Left renal cortex interstitium (tissue), 4 donors: ENCODE measurements at places on chromosomes 7 and 10. TPM values are rescaled to one million over a fixed set of nuclear protein-coding genes. Genes with fewer than 3 reads are reported as not detected.

GRCh38 chr10:33901166-33901565 is 566.7 kb upstream of the NRP1 start:
- no peak for DNase-seq

DNA sequence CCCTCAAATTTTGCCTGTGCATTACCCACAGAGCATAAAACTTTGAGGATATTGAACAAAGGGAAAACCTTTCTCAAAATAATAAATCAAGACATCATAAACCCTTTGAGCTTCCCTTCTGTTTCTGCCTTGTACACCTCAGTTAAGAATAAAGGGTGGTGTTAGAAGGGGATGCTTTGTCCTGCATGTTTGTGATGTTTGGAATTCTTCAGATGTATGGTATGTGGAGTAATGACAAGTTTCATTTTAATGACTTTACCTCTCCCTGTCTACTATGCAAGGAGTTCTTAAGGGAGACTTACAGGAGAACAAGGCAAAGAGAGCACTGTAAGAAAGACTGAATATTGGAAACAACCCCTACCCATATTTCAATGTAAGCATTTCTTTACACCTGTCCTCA is 99.2 kb downstream of the HECW1 start:
- no peak for DNase-seq

GRCh38 chr10:127836176-127836575 is 56.6 kb downstream of the CLRN3 start:
- no peak for DNase-seq

DNA sequence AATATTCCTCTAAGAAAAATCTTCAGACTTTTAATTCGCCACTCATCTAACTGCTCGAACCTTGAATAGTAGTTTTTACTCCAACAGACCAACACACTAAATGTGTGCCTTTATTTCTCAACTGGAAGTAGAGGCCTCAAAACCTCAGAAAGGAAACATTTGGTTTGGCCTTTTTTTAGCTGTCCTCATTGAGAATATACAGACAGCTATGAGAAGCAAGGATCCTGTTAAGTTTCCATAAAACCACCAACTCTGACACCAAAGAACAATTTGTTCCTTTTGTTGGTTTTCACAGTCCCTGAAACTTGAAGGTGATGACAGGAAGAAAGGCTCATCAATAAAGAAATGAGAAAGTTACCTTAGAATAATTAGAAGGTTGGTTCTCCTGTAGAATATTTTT is 199.2 kb upstream of the MEOX2 start:
- DNase-seq = no peak

- DNase-seq = no peak
Measured at GRCh38 chr7:111743244-111743847, 181.1 kb upstream of the IMMP2L start.

- DNase-seq = no peak
Measured at GRCh38 chr7:107854454-107854853, 36.5 kb upstream of the DLD start.

DNA sequence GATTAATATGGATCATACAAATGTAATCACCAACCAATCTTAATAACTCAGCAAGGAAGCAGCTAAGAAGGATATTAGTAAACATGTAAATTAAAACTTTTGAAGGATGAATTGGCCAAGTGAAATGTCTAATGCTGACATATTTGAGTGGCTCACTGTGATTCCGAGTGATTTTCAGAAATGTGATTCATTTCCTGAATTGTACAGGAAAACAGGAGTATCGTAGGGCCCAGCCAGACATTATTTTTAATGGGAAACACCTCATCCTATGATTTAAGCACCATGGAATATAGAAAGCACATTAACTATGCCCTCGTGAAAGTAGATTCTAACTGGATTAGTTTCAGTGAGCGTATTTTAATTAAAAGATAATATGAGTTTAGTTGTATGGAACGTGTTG is 82.3 kb downstream of the LHFPL3 start:
- DNase-seq = no peak

GRCh38 chr7:99036546-99037111 is 107.3 kb downstream of the SMURF1 start:
- no peak for DNase-seq

DNA sequence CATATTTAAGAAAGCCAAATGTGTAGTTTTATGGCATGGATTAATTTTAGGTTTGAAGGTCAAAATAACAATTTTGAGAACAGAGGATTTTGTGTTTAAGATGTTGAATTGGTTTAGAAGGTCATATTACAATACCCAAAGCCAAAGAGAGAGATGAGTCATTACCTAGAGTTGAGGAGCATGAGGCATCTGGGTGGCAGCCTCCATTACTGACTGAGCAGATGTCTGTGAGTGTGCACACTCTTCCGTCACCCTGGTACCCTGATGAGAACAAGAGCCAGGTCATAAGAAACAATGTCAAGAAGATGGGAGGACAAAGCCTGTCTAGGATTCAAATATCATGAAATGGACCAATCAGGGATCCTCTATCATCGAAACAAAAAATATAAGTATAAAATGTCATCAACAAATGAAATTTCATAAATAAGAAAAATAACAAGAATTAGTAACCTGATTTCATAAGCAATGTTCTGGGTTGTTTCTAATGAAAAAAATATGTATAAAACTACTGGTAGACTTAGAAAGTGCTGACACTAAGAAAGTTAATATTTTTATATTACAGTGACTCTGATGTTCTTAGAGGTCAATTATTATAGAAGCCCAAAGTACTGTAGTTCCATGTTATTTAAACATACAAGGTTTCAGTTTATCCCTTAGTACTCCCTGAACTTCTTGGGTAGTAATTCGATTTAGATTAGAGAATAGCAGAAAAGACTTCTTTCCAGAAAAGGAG is 20.0 kb downstream of the CUBN start:
- no peak for DNase-seq

GRCh38 chr10:71799608-71800453 is 26.5 kb upstream of the VSIR start:
- no peak for DNase-seq

- no peak for DNase-seq
Measured at GRCh38 chr7:110386006-110386405, 704.9 kb upstream of the LRRN3 start.

DNA sequence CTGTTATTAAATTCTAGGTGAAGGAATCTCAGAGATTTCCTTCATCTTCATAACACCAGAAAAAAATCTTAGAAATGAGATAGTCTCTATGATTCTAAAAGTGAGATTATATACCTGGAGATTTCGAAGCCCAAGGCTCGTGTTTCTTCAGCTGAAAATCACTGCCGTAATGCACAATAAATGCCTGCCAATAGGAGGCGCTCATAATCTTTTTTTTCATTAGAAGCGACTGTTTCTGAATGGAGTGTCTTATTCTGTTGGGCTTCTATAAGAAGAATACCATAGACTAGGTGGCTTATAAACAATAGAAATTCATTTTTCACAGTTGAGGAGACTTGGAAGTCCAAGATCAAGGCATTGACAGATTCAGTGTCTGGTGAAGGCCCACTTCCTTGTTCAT is 294.7 kb downstream of the PRKG1 start:
- DNase-seq = no peak

DNA sequence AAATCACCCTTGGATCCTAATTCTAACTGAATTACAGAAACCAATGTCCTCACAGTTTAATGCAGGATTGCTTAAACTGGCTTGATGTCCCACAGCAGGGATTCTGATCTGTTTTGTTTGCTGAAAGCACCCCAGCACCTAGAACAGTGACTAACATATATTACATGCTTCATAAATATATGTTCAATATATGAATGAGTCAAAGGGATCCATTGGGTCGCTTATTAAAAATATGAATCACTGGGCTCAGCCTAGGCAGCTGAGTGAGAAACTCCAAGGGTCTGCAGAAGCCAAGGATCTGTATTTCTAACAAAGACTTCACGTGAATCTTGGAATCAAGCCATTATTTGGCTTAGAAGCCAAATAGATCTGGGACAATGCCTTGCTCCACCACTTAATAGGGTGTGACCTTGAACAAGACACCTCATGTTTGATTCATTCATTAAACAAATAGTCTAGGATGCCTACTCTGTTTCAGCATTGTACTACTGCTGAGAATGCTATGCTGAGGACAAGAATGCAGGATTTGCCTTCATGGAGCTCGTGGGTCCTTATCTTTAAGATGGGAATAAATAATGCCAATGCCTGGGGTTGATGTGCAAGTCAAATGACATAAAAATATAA is 103.4 kb upstream of the DLX6 start:
- no peak for DNase-seq

GRCh38 chr10:77614778-77615625 is 22.6 kb downstream of the KCNMA1 start:
- no peak for DNase-seq

GRCh38 chr7:47907981-47908616 is 40.2 kb downstream of the PKD1L1 start:
- no peak for DNase-seq

- DNase-seq = no peak
Measured at GRCh38 chr7:134777470-134777869, 2.0 kb upstream of the CALD1 start.

- DNase-seq = no peak
Measured at GRCh38 chr7:33554046-33554445, 351.3 kb upstream of the BMPER start.

DNA sequence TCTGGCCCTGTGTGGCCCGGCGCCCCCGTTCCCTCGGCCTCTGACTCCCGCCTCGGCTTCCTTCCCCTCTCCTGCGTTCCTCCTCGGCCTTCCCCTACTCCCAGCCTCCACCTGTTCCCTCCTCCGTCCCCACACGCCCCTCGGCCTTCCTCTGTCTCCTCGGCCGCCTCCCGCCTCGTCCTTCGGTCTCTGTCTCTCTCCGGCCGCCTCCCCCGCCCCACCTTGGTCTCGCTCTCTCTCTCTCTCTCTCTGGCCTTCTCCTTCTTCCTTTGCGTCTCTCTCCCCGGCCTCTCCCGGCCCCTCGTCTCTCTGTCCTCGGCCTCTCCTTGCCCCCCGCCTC is 588 bp downstream of the GET4 start:
- DNase-seq = no peak

DNA sequence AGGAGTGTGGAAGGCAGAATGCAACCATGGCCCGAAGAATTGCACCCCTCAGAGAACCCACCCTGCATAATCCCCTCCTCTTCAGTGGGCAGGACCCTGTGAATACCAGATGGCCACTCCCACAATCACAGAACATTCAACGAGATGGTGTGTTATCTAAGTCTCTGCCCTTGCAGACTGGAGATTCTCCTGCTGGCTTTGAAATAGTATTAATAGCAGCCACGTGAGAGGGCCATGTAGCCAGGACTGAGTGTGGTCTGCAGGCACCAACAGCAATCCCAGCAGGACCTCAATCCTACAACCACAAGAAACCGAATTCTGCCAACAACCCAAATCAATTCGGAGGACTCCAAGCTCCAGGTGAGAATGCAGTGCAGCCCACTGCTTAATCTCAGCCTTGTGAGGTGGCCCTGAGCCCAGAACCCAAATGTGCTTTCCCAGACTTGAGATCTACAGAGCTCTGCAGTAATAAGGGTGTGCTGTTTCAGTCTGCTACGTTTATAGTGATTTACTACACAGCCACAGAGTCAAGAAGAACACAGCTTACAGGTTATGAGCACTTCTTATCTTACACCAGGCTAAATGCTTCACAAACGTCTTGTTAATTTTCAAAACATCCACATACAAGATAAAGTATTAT is 72.1 kb downstream of the VOPP1 start:
- DNase-seq = no peak

- no peak for DNase-seq
Measured at GRCh38 chr10:118566911-118567310, 28.5 kb downstream of the PRLHR start.

GRCh38 chr10:121216721-121217181 is 365.6 kb downstream of the WDR11 start:
- DNase-seq = no peak

GRCh38 chr7:51680594-51681399 is 364.2 kb upstream of the COBL start:
- DNase-seq = no peak

DNA sequence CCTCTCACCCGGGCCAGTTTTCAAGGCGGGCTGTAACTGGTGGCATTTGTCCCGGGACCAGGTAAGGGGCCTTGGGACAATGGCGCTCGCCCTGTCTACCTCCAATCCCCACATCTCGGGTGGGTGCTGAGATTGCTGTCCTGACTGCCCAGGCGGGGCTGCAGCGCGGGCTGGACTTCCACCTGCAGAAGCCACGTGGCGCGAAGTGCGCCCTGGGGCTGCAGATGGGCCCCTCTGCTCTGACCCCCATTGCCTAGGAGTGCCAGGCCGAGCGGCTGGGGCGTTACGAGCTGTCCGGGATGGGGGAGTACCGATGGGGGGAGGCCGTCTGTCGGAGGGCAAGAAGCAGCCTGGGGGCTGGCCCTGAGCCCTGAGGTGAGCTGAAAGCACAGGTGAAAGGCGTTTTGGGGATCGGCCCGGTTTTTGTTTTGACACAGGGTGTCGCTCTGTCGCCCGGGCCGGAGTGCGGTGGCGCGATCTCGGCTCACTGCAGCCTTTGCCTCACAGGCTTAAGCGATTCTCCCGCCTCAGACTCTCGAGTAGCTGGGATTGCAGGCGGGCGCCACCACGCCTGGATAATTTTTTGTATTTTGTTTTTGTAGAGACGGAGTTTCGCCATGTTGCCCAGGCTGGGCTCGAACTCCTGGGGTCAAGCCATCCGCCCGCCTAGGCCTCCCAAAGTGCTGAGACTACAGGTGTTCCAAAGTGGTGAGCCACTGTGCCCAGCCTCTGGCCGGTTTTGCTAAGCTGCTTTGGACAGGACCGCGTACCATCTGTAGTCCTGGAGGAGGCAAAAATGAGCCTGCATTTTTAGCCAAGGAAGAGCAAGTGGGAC is at the start of gene SFXN2:
Gene SFXN2 (plus strand): TSS at position 16 of the 835 bp plus-strand sequence. CDS start 12,001 bp downstream, outside the sequence.
- DNase-seq = no peak

- no peak for DNase-seq
Measured at GRCh38 chr10:97454330-97455036, 8.5 kb downstream of the ZDHHC16 start.

DNA sequence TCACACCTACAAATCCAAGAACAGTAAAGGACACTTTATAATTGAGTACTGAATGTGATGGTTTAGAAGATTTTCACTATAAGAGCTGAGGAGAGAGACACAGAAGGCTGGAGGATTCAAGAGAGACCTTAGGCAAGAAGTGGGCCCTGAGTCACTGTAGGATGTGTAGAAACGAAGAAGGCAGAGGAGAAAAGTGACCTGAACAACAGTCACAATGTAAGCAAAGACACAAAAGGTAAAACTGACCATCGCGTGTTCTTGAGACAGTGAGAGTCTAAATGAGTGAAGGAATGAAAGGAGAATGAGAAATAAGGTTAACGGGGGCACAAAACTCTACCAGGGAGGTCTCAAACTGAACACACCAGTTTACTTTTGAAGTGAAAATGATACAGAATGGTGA is 298.2 kb upstream of the LRGUK start:
- no peak for DNase-seq

The PRR15 gene
- 6.7 TPM for polyA plus RNA-seq

The SNCG gene
- polyA plus RNA-seq = 24.6 TPM

The GFRA1 gene
- polyA plus RNA-seq = 28.3 TPM

The CREB5 gene
- polyA plus RNA-seq = 17.0 TPM

The MACROH2A2 gene
- polyA plus RNA-seq = 78.3 TPM

The ABCB4 gene
- 2.1 TPM for polyA plus RNA-seq

The GARIN1A gene
- 4.8 TPM for polyA plus RNA-seq

The PODXL gene
- 692 TPM for polyA plus RNA-seq

The UCN3 gene
- 1.1 TPM for polyA plus RNA-seq

The UCMA gene
- not detected for polyA plus RNA-seq

The TSC22D4 gene
- polyA plus RNA-seq = 47.1 TPM

The TWNK gene
- polyA plus RNA-seq = 14.5 TPM
